HS-27A (cell line): ENCODE measurements at places on chromosomes 3 and 15.

- no peak for DNase-seq
Observed at GRCh38 chr3:167241048-167241845, 138.8 kb downstream of the ZBBX start.

GRCh38 chr3:138916824-138917223, 30.1 kb downstream of the FOXL2 start:
- no peak for DNase-seq

GRCh38 chr3:51687431-51688205, 16.6 kb downstream of the TEX264 start:
- DNase-seq: no peak

- no peak for DNase-seq
Observed at GRCh38 chr3:18223571-18223970, 201.6 kb downstream of the SATB1 start.

GRCh38 chr3:186931532-186932280, 1.4 kb downstream of the ST6GAL1 start:
- DNase-seq: no peak

- no peak for DNase-seq
Observed at GRCh38 chr15:42605796-42606195, 30.4 kb downstream of the STARD9 start.

DNA sequence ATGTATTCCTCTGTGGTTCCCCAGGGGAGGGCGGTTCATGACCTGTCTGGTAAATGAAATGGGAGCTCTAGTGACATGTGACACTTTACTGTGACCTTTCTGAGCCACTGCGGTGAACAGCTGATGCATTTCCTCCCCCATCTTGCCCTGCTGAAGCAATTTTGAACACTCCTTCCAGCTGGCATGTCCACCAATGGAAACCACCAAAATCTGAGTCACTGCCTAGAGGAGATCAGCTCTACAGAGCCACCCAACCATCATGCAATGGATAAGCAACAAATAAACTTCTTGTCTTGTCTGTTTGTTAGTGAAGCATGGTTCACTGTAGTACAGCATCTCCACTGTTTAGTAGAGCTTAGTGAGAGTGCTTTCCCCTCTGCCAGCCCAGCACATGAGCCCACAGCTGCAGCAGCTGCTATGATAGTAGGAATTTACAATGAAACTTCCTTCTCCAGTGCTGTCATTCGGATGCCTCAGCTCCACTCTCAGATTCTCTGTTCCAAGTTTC, 479.4 kb downstream of the NTRK3 start:
- peak; percentile 84 for DNase-seq
